ENCODE measurements at places on chromosomes 12 and 14.

DNA sequence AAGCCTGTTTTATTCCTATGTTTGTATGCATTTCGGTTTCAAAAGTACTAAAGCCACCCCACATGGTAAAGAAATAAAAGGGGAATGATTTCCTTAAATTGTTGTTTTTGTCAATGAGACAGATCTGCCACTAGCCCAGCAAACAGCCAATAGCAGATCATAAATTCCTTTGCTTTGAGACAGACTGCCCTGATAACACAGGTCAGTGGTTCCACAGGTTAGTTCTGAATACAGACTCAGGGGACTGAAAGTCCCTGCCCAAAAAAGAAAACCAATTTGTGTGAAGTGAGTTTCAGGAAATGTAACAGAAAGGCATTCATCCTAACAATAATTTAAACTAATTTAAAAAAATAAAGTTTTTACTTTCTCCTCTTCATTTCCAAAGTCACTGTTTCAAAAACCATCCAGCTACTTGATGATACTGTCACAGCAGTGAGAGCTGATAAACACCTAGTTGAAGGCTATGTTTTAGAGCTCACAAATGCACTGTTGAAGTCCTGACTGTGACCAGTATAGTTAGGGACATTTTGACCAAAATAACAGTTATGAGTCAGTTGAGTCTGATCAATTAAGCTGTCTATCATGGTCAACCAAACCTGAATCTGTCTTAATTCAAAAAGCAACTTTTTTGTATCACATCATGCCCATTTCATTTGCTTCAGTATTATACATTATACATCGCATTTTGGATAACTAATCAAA lies 77.7 kb downstream of the LGR5 start:
- no peak for DNase-seq

- DNase-seq = peak; percentile 76
Observed at GRCh38 chr12:6532051-6532926, 2.0 kb upstream of the GAPDH start.

DNA sequence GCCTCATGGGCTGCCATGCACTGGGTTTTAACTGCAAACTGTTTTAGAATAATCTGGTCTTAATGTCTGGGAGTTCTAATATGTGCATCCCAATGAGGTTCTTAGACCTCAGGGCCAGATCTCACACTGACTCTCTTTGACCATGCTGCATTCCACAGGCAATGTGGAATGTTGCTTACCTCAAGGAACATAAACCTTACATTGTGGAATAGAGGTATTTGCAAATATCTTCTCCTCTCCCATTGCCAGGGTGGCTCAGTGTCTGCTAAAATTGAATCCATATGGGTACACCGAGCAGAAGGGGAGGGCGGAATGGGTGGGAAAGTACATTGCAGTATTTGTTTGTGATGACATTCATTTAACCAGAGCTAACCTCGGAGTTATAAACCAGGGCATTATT lies 78.6 kb downstream of the CHST11 start:
- no peak for DNase-seq

DNA sequence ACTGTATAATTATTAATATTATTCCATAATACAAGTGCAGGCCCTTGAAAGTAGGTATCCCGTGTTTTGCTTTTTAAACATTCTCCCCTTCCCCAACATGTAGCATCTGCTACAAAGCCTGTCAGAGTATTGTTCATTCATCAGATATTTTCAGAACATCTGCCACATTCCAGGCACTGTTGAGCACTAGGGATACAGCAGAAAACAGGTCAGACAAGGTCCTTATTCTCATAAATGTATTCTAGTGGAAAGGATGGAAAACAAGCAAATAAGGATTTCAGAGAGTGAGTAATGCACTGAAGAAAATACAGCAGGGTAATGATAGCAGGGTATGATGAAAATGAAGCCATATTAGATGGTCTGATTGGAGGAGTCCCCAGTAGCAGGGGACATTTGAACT lies 3.8 kb downstream of the ERP29 start:
- no peak for DNase-seq

DNA sequence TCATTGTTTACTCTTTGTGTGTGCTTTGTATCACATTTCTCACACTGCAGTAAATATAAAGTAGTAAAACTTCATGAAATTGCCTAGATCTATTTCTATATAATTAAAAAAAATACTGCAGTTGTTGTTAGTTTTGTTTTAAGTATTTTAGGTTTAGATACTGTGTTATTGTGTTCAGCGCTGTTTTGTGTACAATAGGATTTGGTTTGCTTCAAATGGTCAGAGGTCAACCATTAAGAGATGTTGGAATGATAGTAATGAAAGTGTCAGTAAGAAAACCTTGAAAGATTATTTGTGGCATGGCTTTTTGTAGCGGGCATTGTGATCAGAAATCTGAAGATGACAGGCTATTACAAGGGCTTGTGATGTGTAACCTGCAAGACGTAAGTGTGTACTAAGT lies 67.9 kb downstream of the RAD51B start:
- DNase-seq = no peak

GRCh38 chr14:101507836-101508150 lies 53.5 kb upstream of the DIO3 start:
- DNase-seq = no peak

- no peak for DNase-seq
Observed at GRCh38 chr12:93569301-93569655, 3.2 kb upstream of the SOCS2 start.

DNA sequence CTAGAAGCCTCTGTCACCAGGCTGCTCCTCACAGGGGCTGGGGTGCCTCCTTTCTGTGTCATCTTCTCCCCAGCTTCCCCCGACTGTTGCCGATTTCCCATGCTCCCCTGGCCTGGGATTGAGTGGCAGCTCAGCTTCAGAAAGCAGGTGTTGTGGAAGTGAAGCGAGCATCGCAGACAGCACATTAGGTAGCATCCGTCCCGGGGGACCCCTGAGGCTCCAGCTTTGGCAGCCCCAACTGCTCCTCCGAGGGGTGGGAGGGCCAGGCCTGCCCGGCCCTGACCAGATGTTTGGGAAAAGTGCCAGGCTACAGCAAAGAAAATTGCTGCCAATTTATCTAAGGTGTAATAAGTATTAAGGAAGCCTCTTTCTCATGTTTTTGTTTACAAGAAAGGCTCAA lies 1045.6 kb downstream of the BCL11B start:
- no peak for DNase-seq

DNA sequence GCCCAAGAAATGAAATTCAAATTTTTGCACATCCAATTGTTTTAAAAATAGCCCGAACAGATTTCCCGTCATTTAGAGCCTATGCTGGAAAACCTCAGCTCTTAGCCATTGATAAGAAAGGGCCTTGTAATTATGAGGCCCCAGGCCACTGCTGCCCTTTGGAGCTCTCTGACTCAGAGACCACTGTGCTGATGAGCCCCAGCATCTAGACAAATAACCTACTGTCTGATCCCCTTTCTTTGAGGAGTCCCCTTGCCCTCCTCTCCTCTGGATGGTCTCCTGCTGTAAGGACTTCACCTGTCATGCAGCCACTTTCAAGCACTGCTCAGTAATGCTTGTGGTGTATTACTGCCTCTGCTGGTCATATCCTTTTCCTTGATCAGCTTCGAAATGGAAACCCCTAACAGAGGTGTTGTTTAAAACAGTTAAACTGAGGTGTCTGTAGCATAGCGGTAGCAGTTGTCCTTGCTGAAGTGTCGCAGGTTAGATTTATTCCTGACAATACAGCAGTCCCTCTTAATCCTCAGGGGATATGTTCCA lies 159.9 kb upstream of the SRRM4 start:
- no peak for DNase-seq

GRCh38 chr12:56061982-56062381 lies 18.0 kb upstream of the ERBB3 start:
- no peak for DNase-seq

DNA sequence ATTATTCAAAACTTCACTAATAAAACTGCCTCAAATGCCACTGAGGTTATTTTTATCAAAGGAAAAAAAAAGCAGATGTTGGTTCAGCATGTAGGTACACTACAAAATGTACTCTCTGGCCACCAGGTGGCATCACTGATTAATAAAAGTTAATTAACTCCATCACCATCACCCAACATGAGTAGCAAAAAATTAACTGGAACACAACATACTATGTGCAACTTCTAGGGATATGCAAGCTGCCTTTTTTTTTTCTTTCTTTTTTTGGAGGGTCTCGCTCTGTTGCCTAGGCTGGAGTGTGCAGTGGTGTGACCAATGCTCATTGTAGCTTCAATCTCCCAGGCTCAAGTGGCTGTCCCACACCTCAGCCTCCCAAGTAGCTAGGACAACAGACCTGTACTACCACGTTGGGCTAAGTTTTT lies 43.8 kb upstream of the NR2C1 start:
- DNase-seq = peak; percentile 43

GRCh38 chr12:56749359-56749758 lies 2.8 kb downstream of the PRIM1 start:
- no peak for DNase-seq

DNA sequence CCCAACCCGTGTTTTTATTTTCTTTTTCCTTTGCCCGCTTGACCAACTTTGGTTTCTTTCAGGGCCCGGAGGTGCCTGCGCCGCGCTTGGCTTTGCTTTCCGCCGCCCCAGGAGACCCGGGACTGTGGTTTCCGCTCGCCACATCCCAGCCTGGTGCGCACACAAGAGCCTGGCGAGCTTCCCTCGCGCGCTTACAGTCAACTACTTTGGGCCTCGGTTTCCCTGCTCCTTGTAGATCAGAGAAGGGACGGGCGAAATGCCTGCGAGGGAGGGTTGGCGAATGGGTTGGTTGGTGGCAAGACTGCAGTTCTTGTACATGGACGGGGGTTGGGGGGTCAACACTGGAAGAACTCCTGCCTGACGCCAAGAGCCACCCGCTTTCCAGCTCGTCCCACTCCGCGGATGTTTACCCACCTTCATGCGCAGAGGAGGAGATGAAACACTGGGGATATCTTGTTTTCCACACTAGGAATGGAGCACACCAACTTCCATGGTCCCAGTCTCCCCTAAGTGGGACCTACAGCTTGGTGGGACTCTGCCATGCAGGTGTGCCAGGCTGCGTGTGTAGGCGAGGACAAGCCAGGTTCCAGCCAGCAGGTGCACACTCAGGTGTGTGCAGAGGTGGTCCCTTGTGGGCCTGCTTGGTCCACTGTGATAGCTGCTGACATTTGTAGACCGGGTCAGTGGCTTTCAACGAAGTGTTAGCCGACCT lies 16.6 kb upstream of the TBX3 start:
- no peak for DNase-seq

DNA sequence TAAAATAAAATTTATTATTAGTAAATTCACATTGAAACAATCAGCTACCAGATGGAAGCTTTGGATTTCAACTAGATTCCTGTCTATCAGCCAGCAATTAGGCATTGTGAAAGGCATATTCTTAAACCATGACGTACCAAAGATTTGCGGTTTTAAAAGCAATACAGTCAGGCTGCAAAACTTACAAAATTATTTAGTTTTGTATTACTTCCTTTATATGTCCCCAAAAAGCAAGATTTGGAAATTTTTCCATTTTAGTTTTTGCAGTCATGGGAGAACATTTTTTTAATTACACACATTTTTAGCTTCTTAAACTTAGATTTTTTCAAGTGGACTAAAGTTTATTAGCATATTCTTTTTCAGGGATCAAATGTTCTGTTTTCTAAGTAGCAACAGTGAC lies 225.0 kb upstream of the KITLG start:
- DNase-seq = no peak

DNA sequence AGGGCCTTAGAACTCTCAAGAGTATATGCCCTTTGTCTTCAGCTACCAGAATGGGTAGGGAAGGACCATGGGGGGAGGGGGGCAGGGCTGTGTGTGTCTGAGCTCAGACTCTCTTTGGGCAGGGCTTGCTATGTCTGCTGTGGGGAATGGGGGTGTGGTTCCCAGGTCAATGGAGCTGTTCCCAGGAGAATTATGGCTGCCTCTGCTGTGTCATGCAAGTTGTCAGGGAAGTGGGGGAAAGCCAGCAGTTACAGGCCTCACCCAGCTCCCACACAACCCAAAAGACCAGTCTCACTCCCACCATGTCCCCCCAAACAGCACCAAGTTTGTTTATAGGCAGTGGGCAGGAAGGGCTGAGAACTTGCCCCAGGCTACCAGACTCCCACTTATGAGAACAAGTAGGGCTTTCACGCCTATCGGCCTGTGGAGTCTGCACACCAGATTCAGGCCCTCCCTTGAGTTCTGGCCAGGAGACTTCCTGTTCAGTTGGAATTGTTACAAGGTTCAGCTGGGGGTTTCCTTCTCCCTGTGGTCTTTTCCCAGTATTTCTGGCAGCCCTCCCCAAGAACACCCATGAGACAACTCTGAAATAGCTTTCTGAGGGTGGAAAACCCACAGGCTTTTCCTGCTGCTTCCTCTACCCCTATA lies 6.1 kb upstream of the SERPINA11 start:
- DNase-seq = no peak

DNA sequence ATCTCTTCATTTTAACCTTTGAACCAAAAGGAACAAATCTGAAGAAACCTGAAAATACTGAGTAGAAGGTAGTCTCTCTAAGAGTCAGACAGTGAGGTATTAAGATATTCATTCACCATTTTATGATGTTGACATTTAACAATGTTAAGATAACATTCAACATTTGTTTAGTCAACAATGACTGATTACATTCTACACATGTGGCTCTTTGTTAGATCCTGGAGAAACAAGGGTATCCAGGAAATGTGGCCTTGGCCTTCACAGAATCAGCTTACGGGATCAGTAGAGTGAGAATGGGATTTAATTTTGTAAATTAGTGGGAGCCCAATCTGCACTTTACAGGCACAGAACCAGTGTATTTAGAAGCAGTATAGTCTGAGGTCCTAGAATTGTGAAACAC lies 355.5 kb downstream of the KCNH5 start:
- no peak for DNase-seq

GRCh38 chr14:54840336-54840735 lies 62.3 kb downstream of the GCH1 start:
- no peak for DNase-seq

DNA sequence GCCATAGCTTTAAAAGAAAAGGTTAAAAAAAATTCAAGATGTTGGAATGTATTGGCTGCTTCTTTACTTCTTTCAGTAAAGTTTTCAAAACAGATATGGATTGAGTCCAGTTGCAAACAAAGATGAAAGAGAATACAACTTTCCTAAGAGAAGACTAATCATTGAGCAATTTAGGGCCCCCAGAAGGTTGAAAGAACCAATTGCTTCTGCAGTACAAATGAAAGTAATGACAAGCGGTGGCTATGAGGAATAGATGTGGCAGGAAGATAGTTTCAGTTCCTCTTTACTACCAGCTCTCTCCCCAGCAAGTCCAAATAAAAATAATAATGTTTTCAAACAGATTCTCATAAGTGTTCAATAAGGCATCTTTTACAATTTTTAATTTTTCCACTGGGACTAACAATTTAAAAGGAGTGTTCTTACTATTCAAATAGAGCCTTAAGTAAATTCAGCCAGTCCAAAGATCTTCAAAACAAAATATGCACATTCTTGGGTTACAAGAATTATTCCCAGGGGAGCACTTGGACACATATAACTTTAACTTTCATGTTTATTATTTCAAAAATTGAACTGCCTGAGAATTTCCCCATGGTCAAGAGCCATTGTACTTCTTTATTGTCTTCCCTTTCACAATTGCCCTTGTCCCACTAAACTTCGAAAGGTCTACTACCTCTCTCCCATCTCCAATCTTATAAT lies 62.3 kb upstream of the PPP1R12A start:
- no peak for DNase-seq

Data from stimulated activated CD8-positive, alpha-beta memory T cell treated with anti-CD3 and anti-CD28 coated beads, Interleukin-4, amount 100 ng/mL, for 24 hours (primary cell).